ENCODE measurements at places on chromosomes 16 and 17. TPM values are rescaled to one million over a fixed set of nuclear protein-coding genes. Genes with fewer than 3 reads are reported as not detected.

DNA sequence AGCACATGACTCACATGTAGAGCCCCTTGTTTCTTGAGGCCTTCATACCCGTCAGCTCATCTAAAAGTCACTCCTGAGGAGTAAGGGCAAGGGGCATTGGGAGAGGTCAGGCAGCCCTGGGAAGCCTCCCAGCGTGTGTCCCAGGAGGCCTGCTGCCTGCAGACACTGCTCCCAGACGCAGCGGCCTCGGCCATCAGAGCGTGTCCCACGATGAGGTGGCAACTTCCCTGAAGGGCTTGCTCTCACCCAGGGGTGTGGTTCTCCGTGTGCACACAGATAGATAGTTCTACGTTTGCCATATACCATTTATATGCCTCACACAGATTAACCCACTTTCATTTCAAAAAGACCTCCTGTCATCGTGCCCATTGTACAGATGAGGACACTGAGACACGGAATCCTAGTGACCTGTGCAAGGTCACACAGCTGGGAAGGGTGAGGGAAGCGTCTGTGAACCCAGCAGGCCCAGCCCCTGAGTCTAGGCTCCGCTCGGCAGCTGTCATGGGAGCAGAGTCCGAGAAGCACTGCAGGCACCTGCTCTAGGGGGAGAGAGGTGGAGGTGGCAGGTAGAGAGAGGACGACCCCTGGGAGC is 8.3 kb downstream of the TUBB3 start:
- H3K36me3 ChIP-seq = peaks cover 20% of the 10 kb centered on the region
- no peaks in the 10 kb centered on the region for H3K4me1 ChIP-seq
- no peaks in the 10 kb centered on the region for H3K27me3 ChIP-seq
- DNase-seq = no peak
- H3K27ac ChIP-seq = no peak overlapping the region

GRCh38 chr17:68384941-68385340 is 72.4 kb downstream of the WIPI1 start:
- H3K36me3 ChIP-seq = no peaks in the 10 kb centered on the region
- DNase-seq = no peak
- H3K4me3 ChIP-seq = no peak overlapping the region
- no peaks in the 10 kb centered on the region for H3K27me3 ChIP-seq
- H3K4me1 ChIP-seq = no peaks in the 10 kb centered on the region

- H3K36me3 ChIP-seq = no peaks in the 10 kb centered on the region
- peak; percentile 97 for DNase-seq
- peaks cover 5% of the 10 kb centered on the region for H3K4me1 ChIP-seq
- H3K27ac ChIP-seq = no peak overlapping the region
- H3K4me3 ChIP-seq = no peak overlapping the region
These were observed 63.5 kb upstream of the PVALEF start for GRCh38 chr17:81101614-81102306.

DNA sequence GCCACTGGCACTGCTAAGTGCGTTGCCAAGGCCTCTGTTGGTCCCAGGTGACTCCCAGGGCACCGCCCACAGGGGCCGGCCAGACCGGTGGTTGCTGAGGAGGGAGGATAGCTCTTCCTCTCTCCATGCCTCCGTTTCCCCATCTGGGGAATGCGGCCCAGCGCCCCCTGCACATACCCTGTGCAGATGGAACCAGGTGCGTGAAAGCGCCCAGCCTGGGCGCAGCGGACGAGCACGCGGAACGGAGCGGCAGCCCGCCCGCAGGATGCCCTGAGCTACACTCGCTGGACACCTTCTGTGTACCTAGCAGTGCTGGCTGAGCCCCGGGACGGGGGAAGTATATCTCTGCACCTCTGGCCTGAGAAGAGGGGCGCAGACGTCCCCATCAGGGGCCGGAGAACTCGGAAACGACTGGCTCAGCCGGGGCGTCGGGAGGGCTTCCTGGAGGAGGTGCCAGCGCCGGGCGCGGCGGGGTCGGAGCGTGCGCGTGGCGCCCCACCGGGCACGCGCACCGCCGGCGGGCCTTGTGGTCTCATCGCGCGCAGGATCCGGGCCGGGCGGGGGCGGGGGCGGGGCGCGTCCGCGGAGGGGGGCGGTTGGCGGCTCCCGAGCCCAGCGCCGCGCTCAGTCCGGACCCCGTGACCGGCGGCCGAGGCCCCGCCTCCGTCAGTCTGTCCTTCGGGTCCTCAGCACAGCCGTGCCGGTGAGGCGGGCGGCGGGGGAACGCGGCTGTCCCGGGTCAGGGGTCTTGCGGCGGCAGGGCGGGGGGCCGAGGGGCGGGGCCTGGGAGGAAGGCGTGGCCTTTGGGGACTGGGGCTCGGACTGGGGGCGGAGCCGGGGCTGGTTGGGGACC is at the start of the genes CCDC78 and HAGHL:
Gene CCDC78, minus strand, starts transcription at position 6 of the 853 bp plus-strand sequence. CDS start 76 bp downstream, outside the sequence.
Gene HAGHL, plus strand, starts transcription at position 669 of the 853 bp plus-strand sequence. CDS start 404 bp downstream, outside the sequence.
- peaks cover 14% of the 10 kb centered on the region for H3K4me1 ChIP-seq
- DNase-seq = no peak
- peak within 1 kb of the TSS; percentile 3 for H3K27ac ChIP-seq
- H3K36me3 ChIP-seq = peaks cover 6% of the 10 kb centered on the region

Gene VKORC1
- total RNA-seq = 84.1 TPM

Gene TP53TG3B
- not detected for total RNA-seq

Gene C16orf89
- total RNA-seq = 10.6 TPM

Gene RPL23
- total RNA-seq = 2,091 TPM

Gene AATF
- total RNA-seq = 67.7 TPM
